ENCODE measurements at places on chromosomes 7 and 10.

GRCh38 chr7:76020031-76020714 lies 25.8 kb upstream of the TMEM120A start:
- DNase-seq = no peak

DNA sequence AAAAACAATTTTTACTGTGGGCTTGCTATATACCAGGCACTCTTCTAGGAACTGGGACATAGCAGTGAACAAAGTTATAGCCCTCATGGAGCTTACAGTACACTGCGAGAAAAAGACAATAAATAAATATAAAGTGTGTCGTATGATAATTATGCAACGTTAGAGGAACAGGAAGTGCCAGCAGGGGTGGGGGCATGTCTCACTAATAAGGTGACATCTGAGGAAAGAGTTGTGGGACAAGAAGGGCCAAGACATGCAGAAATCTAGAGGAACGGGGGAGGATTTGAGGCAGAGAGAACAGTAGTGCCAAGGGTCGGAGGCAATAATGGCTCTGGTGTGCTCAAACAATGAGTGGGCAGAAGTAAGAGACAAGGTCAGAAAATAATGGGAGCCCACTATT lies 52.8 kb downstream of the LMBR1 start:
- no peak for DNase-seq

DNA sequence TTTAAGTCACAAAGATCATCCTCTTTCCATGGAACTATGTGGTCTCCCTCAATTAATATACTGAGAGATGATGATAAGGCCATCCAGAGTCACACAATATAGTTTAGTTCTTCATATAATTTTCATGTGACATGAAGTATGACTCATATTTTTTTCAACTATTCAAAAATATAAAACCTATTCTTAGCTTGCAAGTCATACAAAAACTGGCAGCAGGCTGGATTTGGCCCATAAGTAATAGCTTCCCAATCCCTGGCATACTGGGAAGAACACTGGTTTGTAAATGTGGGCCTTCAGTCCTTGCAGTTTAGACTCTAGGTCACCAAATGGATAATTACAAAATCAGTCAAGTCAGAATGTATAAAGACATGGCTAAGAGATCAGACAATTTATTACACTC lies 356.6 kb downstream of the PPP1R3A start:
- no peak for DNase-seq

- no peak for DNase-seq
Measured at GRCh38 chr10:14396411-14397048, 65.8 kb upstream of the FRMD4A start.

DNA sequence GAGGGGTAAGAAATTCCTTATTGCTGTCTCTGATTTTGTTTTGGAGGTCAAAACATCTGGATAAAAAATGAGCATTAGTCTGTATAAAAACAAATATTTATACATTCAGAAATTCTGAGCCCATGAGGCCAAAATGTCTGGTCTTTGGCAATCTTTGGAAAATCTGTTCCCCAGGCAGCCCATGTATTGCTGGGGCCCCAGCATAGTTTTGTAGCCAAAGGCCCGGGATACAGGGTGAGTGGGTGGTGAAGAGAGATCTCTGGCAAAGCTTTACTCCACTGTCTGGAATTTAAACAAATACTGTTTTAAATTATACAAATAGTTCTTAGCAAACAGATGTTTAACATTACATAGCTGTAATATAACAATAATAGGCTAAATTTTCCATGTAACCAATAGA lies 134.7 kb upstream of the GALNT17 start:
- no peak for DNase-seq

DNA sequence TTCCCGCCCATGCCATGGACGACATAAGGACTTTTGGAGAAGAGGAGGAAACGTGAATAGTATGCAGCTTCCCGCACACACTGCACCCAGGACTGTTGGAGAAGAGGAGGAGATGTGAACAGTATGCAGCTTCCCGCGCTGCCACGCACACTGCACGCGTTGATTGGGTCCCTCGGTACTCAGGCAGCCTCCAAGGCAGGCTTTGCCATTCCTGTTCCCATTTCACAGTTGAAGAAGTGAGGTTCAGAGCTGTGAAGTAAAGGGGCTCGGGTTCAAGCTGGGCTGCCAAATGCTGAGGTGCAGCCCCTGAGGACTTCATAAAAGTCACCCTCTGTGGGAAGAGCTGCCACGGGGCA lies 147.9 kb upstream of the FAM20C start:
- no peak for DNase-seq

DNA sequence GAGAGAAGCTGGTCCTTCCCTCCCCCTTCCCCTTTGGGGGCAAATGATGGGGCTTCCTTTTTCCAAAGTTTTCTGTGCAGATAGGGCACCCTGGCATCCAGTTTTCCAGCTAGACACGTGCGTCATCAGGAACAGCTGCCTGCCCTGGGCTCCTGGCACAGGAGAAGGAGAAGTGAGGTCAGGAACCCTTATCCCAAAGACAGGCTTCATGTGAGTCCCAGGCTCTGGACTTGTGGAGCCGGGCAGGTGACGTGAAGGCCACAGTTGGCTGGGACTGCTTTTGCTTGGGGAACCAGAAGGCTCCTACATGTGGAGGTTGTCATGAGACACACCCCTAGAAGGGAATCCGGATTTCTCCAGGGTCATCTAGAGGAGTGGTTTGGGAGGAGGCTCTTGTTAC lies 66.5 kb downstream of the RBM20 start:
- DNase-seq = no peak

DNA sequence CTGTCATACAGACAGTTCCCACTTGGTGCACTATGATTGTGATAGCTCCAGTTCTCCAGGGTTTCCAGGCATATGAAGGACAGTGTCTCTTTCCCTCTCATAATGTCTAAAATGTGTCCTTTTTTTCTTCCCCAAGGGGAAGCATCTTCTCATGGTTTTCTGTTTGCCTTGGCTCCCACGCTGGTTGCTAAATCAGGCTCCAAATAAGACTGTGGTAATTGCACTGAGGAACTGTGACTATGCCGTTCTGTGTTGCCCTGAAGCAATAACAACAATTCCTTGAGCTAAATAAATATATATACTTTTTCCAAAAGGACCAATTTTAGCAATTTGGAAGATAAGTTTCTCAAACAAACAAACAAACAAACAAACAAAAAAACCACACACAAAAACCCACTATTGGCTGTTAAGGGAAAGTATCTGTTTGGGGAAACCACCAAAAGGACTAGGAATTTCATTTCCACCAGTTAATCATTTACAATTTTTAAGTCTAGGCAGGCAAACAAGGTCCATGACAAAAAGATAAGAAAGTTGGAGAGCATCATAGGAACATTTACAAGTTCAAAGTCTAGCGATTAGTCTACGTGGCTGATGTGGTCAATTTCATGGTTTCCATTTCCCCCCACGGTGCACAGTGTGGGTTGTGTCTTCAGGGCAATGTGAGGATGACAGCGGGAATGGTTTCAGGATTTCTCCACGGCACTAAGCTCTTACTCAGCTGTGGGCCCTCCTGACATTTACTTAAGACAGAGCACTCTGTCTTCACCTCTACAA lies 62.4 kb downstream of the THNSL1 start:
- DNase-seq = no peak

DNA sequence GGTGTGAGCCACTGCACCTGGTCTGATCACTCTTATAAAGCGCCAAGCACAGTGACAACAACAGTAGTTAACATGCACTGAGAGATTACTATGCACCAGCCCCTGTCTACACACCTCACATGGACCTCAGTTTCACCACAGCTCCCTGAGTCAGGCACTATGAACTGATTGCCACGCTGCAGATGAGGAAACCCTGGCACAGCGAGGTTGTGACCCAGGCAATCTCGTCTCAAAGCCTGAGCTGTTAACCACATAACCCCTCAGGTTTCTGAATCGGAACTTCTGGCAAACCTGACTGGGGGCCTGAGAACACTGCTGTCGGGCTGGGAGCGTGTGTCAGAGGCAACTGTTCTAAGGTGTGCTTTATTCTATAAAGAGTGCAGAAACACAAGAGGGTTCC lies 150.8 kb downstream of the RNF216 start:
- DNase-seq = no peak

- no peak for DNase-seq
Measured at GRCh38 chr7:16889851-16890415, 8.2 kb upstream of the AGR3 start.

- DNase-seq = no peak
Measured at GRCh38 chr7:74430961-74431466, 22.7 kb upstream of the GTF2IRD1 start.

DNA sequence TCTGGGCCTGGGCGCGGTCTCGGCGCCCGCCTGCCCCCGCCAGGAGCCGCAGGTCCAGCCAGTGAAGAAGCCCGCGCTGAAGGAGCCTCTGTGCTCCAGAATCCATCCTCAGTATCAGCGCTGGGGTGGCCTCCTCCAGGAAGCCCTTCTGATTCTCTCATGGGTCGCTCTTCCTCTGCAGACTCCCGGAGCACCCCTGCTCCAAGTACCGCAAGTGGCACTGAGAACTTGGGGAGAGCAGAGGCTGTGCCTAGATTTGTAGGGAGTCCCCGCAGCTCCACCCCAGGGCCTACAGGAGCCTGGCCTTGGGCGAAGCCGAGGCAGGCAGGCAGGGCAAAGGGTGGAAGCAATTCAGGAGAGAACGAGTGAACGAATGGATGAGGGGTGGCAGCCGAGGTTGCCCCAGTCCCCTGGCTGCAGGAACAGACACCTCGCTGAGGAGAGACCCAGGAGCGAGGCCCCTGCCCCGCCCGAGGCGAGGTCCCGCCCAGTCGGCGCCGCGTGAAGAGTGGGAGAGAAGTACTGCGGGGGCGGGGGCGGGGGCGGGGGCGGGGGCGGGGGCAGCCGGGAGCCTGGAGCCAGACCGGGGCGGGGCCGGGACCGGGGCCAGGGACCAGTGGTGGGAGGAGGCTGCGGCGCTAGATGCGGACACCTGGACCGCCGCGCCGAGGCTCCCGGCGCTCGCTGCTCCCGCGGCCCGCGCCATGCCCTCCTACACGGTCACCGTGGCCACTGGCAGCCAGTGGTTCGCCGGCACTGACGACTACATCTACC lies at the start of gene ALOX5:
Gene ALOX5 (plus strand): TSS at position 641 of the 774 bp plus-strand sequence. CDS start 64 bp downstream, at position 705.
- no peak for DNase-seq

GRCh38 chr7:129824291-129825208 lies 128.2 kb downstream of the UBE2H start:
- no peak for DNase-seq

- DNase-seq = no peak
Measured at GRCh38 chr7:130649004-130649790, 19.4 kb downstream of the COPG2 start.

- no peak for DNase-seq
Measured at GRCh38 chr7:118368958-118369357, 144.5 kb downstream of the ANKRD7 start.

DNA sequence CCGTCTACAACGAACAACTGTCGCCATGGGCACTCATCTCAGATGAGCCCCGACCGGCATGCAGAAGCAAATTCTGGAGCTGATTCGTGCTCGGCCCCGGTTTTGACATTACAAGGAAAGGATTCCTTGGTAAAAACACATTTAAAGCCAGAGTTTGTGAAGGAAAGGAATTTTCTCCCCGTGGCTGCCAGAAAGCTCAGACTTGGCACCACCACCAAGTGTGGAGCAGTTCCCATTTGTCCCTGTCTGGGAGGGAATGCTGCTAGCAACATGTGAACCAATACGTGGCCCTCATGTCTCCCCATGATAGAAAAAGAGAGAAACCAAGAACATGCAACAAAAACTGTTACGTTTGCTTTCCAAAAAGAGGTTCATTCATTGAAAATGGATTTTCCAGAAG lies 55.2 kb upstream of the DDC start:
- no peak for DNase-seq

GRCh38 chr7:138875794-138876193 lies 77.8 kb upstream of the ATP6V0A4 start:
- no peak for DNase-seq

- no peak for DNase-seq
Measured at GRCh38 chr10:50431791-50432190, 180.5 kb upstream of the ASAH2 start.

DNA sequence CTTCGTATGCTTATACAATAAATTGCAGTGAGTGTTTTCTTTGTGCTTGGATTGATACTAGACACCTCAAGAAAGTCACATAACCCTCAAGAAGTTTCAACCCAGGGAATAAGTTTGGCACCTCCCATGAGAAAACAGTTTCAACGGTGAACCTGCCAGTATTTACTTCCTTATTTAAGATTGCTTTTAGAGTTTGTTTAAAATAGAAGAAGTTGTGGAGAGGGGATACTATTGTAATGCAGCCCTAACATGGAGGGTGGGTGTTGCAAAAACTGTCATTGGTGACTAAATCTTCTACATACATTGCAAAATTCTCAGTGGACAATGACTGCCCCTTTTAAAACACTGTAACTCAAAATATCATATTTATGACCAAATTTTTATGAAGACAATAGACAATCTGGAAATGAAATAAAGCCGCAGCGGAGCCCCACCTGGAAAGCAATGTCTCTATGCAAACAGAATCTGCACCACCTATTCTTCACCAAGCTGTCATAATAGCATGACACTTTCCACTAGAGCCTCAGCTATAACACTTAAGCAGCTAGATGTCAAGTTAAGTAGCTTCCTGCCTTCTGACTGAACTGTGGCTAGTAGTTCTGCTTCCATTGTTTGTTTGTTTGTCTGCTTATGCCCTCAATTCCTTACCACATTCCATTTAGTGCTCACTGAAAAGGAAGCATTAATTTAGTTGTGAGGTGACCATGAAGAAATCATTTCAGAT lies 98.2 kb downstream of the MDFIC start:
- no peak for DNase-seq

DNA sequence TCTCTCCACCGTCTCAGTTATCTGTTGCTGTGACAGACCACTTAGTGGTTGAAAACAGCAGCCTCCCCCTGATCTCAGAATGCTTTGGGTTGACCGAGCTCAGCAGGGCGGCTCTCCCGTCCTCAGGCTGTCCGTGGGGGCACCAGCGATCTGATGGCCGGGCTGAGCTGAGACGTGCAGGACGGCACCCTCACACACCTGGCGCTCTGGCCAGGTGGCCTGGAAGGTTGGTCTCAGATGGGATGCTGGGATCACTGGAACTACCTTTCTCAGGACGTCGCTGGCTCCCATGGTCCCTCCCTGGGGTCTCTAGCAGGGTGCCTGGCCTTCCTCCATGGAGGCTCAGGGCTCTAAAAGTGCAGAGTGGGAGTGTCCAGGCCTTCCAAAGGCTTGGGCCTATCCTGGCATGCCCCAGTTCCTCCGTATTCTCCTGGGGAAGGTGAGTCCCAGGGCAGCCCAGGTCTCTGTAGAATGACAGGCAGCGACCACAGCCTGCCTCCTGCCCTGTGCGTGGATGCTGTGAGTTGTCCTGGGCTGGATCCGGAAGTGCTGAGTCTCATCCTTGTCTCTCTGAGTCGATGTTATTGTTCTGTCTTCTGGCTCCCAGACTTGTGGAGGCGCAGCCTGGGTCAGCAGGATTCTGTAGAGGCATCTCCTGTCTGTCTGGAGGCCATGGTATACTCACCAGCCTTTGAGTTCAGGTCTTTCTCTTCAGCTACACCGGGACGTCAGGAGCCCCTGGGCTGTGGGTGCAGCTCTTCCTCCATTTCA lies 12.2 kb upstream of the PWWP2B start:
- no peak for DNase-seq

All from brain pericyte (primary cell).